ENCODE measurements at places on chromosomes 1 and 21. TPM values are rescaled to one million over a fixed set of nuclear protein-coding genes. Genes with fewer than 3 reads are reported as not detected.

NPHS2 gene
- polyA plus RNA-seq: 0.13 TPM

FAM72D gene
- polyA plus RNA-seq: 1.6 TPM

CALML6 gene
- 173 TPM for polyA plus RNA-seq

OR10J4 gene
- not detected for polyA plus RNA-seq

All from muscle of back (tissue), 13 donors.